ENCODE measurements at places on chromosomes 4 and X.

DNA sequence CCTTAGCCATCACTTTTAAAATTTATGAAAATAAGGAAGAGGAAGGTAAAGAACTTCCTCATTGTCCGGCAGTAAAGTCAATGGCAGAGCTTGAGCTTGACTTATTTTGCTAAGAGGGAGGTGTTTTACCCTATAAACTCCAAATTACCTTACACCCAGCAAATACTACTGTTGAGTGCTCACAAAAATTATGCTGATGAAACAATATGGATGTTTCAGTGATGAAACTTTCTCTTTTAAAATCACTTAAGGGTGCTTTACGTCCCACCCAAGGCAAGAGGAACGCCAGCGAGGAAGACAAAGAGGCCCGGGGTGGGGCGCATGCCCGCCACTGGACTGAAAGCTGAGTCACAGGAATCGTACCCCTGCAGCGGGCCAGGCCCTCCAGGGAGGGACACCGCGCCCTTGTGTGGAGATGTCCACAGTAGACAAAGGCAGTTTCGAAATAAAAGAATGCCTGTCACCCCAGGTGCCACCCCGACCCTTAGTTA is 560 bp upstream of the TMSB4X start:
- DNase-seq, result no peak

- DNase-seq, result no peak
These were observed 500.8 kb downstream of the PCDH7 start for GRCh38 chr4:31220921-31221320.

- DNase-seq, result peak; percentile 18
These were observed 4.5 kb upstream of the NKX1-1 start for GRCh38 chr4:1410491-1411325.

DNA sequence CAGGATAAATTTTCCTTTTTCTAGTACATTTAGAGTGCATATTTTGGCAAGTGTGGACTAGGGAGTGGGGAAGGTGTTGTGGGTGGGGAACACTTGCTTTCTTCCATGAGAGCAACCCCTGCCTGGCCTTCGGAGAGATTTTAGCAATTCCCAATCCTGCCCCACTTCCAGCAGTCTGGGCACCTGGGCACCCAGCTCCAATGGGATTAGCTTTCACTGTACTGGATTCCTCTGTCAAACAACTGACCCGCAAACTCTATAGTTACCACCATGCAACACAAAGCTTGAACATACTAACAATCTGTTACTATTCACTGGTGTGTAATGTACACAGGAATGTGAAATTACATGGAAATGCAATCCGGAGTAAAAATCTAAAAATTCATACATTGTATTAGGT is 50.3 kb downstream of the SH3RF1 start:
- no peak for DNase-seq

- DNase-seq, result no peak
These were observed 26.0 kb downstream of the CAPN6 start for GRCh38 chrX:111244235-111244750.

DNA sequence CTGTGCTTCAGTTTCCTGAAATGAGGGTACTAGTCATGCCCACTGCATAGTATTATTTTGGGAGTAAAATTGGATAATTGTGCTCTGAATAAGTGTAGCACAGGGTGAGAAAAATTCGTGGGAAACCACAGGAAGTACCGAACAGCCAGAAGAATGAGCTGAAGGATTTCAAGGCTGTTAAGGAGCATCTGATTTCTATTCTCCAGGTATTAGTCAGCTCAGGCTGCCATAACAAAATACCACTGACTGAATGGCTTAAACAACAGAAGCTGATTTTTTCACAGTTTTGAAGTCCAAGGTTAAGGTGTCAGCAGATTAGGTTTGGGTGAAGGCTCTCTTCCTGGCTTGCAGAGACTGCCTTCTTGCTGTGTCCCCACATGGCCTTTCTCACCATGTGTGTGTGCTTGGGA is 41.9 kb downstream of the WWC2 start:
- DNase-seq, result no peak

DNA sequence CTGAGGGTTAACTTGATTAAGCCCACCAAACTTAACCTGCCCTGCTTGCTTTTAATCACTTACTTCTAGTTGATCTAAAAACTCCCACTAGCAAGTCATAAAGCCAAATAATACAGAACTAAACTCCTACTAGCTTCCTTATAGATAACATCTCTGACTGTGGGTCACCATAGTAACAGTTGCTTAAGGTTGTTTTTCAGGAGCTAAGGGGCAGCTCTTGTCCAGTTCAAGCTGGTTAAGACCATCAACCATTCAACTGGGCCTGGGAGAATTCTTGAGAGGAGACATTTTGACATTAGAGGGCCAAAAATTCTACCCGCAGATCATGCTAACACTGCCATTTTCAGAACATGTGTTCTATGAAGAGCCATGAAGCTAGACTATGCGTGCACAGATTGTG is 67.0 kb downstream of the UCHL1 start:
- no peak for DNase-seq

- no peak for DNase-seq
These were observed at the start of gene FRMD7 for GRCh38 chrX:132127743-132128142. FRMD7 (minus strand) TSS chrX:132128020; CDS start chrX:132127844, 176 bp downstream.

- no peak for DNase-seq
These were observed 49.2 kb upstream of the TAB3 start for GRCh38 chrX:30938295-30938694.

DNA sequence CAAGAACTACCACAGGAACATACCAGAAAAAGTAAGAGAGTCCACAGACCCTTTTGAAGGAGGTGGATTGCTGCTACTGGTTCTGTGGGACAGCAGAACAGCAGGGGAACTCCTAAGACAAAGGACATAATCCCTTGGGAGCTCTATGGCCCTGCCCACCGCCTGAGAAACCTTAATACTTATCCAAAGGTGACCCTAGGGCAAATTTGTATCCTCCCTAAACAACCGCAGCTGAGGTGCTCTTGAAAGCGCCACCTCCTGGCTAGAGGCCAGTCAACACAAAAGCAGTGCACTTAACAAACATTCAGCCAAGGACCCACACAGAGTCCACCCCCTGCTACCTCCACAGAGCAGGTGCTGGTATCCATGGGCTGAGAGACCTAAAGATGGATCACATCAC is 136.8 kb downstream of the ADAM29 start:
- DNase-seq, result no peak

DNA sequence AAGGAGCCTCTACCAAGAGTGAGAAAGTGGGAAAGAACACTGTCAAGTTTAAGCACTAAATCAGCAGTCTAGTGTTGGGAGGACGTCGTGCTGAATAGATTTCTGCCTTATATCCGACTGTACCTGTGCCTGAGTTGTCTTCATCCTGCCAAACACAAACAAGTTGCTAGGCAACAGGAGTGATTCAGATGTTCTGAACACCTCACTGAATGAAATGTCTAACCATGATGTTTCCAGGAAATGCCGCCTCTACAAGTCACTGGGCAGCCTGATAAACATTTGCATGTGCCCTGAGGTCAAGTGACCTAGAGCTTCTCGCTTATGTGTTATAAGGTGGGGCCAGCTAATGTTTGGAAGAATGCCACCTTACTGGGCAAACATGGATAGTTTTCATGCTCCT is 37.9 kb downstream of the SGMS2 start:
- no peak for DNase-seq

DNA sequence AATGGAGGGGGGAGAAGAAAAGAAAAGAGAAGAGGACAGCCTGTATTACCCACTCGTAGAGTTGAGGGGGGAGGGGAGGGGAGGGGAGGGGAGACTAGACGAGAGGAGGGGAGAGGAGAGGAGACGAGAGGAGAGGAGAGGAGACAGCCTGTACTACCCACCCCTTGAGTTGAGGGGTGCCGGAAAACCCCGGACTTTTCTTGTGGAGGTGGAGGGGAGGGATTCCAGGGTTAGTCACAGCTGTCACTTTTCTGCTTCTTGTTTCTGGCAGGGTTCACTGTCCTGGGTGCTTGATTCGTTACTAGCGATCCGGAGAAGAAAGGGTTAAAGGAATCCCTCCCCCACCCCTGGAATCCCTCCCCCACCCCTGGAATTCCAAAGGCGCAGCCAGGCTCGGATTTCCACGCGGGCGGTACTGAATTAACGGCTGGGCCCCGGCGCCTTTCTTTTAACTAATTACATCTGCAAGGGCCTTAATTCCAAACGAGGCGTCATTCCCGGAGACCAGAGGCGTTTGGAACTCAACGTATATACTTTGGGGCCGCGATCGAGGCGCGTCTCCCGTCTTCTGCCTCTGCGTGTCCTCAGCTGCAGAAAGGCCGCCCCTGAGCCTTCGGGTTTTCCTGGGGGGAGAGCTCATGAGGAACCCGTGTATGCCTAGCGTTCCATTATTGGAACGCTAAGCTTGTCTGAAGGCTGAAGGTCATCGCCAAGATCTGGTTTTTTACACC is 20.1 kb upstream of the CSF2RA start:
- no peak for DNase-seq

- no peak for DNase-seq
These were observed 120.3 kb downstream of the ARHGEF9 start for GRCh38 chrX:63664741-63665140.

- DNase-seq, result no peak
These were observed 5.1 kb downstream of the IL3RA start for GRCh38 chrX:1341545-1342184.

- DNase-seq, result no peak
These were observed 13.8 kb downstream of the GJB1 start for GRCh38 chrX:71236836-71237235.

GRCh38 chr4:29047341-29048041 is 1672.7 kb upstream of the PCDH7 start:
- no peak for DNase-seq

GRCh38 chrX:148309413-148309812 is 191.0 kb upstream of the AFF2 start:
- DNase-seq, result no peak

- no peak for DNase-seq
These were observed 73.1 kb downstream of the FBXO8 start for GRCh38 chr4:174210354-174210753.

DNA sequence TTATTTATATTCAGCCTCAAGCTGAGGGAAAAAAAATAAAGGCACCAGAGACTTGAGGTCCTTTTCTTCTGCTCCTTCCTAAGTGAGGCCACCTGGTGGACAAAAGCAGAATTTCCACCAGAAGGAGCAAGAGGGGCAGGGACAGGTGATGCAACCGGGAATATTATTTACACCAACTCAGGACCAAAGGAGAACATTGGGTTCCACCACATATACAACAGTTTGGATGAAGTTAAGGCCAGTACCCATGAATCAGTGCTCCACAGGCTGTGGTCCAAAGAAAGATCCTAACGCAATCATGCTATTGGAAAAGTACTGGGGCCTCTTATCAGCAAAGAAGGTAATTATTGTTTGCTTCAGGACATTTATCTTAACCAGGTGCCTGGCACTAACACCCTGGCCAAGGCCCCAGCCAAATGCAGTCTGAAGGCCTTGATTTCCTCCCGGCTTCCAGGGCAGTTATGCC is 57.4 kb downstream of the TSC22D3 start:
- peak; percentile 31 for DNase-seq

GRCh38 chr4:109826719-109827118 is 1.1 kb upstream of the RRH start:
- no peak for DNase-seq

GRCh38 chr4:100935090-100935489 is 412.2 kb downstream of the PPP3CA start:
- no peak for DNase-seq

GRCh38 chrX:108209006-108209554 is 117.5 kb downstream of the ATG4A start:
- DNase-seq, result no peak

DNA sequence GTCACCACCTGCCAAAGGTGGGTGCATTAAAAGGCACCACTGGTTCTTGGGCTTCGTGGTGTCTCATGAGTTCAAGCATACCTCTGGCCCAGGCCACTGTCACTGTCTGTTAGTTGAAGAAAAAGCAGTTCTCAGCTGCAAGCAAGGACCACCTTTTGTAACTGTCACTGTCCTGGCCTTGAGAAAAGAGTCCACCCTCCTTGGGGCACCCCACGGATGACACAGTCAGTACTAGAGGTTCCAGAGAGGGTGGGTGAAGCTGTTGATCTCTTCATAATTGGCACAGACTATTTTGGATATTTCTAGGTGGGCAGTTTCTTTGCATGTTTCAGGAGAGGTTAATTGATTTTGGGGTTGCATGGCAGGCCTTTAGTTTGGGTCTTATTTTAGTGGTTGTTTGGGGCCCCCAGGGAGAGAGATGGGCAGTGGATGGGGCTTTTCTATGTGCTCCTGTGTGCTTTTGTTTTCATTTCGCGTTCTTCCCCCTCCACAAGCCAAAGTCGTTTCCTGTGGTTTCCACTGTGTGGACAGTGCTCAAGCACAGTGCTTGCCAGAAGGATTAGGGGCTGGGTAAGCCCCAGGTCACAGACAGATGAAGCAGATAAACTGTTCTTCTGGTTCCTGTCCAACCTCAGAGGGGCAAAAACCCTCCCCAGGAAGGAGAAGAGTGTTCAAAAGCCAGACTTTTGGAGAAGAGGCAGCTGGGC is 156.2 kb upstream of the PPP1R2C start:
- no peak for DNase-seq

DNA sequence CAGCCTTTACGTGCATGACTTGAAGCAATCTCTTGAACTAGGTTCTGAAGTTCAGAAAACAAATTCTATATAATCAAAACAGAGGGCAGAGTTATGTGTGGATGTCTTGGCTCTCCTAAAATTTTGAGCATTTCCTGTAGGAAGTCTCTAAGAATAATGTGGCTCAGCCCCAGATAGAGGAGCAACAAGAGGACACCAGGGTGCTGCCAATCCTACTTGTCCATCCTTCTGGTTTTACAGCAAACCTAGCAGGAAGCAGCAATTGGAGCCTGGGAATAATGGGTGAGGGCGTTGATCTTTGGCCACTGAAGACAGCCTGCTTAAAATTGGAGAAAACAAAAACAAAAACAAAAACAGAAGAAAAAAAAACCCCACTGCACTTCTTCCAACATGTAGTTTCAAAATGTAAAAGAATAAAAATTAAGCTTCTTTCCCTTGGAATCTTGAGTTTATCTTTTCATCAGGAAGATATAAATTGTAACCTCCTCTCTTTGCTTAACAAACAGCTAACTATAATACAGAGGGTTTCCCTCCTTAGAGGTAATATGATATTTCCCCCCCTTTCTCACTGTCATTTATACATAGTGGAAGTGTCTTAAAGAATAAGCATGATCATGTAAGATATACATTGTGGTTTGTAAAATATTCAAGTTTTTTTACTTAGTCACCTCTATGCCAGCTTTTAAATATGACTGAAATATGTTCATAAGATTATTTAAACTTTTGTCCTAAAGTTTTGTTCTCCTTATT is 130.6 kb downstream of the FBXO8 start:
- no peak for DNase-seq
